Lower lobe of right lung (tissue), 2 donors: ENCODE measurements at places on chromosomes 7 and 10. TPM values are rescaled to one million over a fixed set of nuclear protein-coding genes. Genes with fewer than 3 reads are reported as not detected.
A peak's percentile ranks its signal among the peaks of the same experiment; 100 is the strongest.

CPED1 gene
- 38.6 TPM for total RNA-seq

CD36 gene
- 141 TPM for total RNA-seq

TBX20 gene
- 0.65 TPM for total RNA-seq

- DNase-seq, result no peak
Observed at GRCh38 chr10:128530946-128531345, 404.7 kb upstream of the MKI67 start.

DNA sequence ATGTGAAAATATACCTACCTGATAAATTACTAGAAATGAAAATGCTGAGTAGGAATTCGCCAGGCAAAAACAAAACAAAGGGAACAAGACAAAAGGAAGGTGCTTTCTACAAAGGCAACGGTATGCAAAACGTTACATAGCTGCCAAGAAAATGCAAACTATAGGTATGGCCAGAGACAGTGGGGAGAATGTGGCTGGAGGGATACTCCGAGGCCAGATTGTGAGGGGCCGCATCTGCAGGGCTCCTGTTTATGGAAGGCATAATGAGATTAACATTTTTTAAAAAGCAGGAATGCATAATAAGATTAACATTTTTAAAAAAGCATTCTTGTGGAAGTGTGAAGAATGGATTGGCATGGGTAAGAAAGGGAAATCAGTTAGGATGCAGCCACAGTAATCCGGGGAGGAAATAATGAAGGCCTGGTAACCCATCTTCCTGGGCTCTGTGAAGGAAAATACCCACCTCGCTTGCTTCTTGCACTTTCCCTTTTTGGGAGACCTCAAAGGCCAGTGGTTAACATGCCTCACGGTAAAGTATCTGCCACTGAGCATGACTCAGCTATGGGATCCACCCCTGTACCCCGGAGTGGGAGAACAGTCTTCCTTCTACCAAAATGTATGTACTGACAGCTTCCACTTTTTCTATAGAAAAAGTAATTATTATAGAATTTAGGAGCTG lies 145.8 kb upstream of the LRRN3 start:
- no peak for DNase-seq

GRCh38 chr7:77348371-77348813 lies 67.8 kb downstream of the GSAP start:
- DNase-seq, result no peak

DNA sequence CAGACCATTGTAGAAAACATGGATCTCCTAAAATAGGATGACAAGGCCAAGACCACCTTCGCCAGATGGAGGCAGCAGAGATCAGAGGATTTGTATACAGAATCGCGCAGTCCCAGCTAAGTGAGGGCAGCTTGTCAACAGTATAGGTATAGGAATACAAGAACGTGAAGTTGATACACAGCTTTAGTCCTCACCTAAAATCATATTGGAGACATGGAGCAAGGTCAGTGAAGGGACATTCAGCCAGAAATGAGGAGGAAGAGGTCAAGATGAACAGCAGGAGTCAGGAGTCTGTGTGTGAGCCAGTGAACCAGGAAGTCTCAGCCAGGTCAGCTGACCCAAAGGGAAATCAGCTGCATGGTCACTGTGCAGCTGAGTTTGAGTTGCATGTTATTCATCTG lies 263.4 kb upstream of the PRKCQ start:
- DNase-seq, result no peak

DNA sequence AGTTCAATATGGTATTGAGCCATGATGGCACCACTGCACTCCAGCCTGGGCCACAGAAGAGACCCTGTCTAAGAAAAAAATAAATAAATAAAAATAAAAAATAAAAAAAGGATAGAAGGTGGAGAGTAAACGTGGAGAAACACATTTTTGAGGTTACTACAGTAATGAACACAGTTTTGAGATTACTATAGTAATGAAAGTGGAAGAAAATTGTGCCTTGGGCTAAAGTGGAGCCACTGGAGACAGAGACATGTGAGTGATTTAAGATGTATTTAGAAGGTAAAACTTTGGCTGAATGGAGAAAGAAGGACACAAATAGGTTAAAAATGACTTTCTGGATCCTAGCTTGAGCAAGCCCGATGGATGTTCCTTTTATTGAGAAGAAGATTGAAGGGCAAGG lies 76.8 kb downstream of the HGF start:
- no peak for DNase-seq

DNA sequence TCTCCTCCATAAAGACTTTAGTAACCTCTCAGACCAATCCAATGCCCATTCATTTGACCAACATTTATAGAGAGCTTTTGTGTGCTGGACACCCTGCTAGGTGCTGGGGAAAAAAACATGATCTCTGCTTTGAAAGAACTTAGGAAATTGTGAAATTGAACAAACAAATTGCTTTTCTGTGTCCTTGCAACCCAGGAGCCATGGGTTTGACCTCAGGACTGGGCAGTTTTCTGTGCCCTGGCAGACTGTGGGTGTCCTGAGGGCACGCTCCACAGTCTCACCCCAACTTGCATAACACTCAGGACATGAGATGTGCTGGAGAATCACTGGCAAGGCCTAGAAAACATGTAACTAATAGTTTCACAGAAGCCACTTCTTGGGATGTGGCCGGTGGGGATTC lies 429.1 kb upstream of the ZMIZ1 start:
- DNase-seq, result no peak

- peak; percentile 44 for DNase-seq
Observed at GRCh38 chr10:132461683-132462231, 64.8 kb downstream of the PWWP2B start.

- no peak for DNase-seq
Observed at GRCh38 chr10:7230951-7231350, 179.9 kb downstream of the SFMBT2 start.
